ENCODE measurements at places on chromosomes 7 and 10.

- DNase-seq: no peak
These were observed 336.2 kb downstream of the LHFPL3 start for GRCh38 chr7:104664648-104665047.

- no peak for DNase-seq
These were observed 441.9 kb downstream of the PARD3 start for GRCh38 chr10:34373211-34373610.

DNA sequence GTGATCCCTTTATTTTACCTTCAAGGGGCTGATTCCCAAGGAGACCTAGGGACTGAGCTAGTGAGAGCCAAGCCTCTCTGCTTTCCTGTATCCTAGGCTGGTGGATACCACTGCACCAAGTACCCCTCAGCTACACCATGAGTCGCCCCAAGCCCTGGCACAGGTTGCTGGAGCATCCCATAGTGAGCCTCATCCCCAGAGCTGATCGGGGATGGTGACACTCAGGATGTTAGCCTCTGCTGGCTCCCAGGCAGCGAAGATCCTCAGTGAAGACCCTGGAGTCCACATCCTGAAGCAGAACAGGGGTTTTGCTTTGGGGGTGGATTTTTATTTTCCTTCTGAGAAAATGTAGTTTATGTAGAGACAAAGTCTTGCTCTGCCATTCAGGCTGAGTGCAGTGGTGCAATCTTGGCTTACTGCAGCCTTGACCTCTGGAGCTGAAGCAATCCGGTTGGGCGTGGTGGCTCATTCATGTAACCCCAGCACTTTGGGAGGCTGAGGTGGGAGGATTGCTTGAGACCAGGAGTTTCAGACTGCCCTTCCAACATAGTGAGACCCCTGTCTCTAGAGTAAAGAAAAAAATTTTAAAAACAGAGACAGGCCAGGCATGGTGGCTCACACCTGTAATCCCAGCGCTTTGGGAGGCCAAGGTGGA lies 12.5 kb upstream of the ZNF212 start:
- DNase-seq: no peak

DNA sequence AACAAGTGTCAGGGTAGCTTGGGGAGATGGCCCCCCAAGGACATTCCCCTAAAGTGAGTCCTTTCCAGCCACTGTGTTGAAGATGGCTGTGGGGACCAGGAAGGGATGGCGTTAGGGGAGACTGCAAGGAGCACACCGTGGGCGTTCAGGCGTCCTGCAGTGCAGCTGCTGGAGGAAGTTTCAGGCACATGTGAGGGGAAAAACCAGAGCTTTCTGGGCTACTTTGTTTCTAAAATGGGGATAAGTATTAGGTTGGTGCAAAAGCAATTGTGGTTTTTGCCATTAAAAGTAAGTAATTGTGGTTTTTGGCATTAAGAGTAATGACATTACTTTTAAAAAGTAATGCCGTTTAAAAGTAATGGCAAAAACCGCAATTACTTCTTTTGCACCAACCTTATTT lies 14.3 kb downstream of the PRF1 start:
- DNase-seq: no peak

DNA sequence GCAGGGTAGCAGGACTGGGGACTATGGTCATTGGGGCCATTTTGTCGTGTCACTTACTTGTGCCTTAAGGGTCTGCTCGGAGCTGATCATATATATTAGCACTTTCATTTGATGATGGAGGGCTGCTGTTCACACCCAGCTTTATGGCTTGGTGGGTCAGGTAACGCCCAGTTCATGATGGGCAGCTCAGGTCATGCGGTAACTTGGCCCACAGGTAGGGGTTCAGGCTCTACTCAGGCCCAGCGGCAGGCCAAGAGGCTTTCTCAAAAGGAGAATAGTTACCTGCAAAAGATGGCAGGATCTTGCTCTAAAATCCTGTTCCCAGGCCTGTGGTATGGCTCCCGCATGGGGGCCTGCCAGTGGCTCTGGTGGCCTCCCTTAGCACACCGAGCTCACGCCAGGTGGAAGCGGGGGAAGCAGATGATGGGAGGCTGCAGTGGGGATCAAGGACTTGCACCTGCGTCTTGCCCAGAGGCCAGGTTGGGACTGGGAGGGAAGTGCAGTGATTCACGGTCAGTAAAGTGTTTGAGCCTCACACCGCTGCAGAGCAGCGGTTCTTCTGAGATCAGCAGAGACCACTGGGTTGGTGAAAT lies 109.5 kb downstream of the ADCY1 start:
- DNase-seq: no peak

- DNase-seq: no peak
These were observed 55.3 kb downstream of the C7orf25 start for GRCh38 chr7:42856605-42856987.

DNA sequence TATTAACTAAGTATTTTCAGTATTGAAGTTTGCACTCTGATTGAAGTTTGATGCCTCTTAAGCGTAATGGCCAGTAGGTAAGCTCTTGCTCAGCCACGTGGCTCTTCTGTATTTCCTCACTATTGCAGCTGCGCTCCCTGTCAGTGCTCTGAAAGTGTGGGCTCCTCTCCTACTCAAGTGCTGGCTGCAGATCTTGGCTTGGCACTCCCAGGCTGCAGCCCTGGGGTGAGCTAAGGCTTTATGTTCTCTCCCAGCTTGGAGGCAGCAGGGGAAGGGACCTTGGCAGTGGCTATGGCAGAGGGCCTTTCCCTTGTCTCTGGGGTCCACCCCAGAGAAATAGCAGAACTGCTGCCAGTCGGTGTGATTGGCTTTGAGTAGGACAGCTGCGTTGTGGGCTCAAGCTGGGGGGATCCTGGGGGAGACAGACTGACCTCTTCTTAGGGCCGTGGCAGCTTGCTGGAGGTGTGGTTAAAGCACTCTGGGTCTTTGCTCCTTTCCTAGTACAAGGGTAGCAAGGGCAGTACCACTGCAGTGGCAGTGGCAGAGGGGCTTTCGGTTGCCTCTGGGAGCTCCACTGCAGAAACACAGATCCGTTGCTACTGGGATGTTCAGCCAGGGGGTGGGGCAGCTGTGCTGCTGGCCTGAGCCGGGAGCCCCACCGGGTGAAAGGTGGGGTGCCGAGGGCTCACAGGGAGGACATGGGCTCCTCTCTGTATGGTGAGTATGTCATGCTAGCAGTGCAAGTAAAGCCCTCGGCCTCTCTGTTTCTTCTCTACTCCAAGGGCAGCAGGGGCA lies 100.5 kb downstream of the GLCCI1 start:
- no peak for DNase-seq

GRCh38 chr7:84162125-84162524 lies 32.5 kb downstream of the SEMA3A start:
- DNase-seq: no peak

DNA sequence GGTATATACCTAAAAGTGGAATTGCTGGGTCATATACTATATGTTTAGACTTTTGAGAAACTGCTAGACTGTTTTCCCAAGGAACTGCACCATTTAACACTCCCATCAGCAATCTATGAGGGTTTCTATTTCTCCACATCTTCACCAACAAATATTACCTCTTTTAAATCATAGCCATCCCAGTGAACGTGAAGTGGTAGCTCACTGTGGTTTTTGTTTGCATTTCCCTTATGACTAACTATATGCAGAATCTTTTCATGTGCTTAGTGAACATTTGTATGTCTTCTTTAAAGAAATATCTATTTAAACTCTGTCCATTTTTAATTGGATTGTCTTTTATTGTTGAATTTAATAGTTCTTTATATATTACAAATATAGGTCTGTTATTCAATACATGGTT lies 115.8 kb upstream of the SEC61G start:
- DNase-seq: no peak

GRCh38 chr7:15856311-15856710 lies 169.8 kb upstream of the MEOX2 start:
- no peak for DNase-seq

GRCh38 chr7:36336390-36336789 lies 53.3 kb upstream of the ANLN start:
- no peak for DNase-seq

DNA sequence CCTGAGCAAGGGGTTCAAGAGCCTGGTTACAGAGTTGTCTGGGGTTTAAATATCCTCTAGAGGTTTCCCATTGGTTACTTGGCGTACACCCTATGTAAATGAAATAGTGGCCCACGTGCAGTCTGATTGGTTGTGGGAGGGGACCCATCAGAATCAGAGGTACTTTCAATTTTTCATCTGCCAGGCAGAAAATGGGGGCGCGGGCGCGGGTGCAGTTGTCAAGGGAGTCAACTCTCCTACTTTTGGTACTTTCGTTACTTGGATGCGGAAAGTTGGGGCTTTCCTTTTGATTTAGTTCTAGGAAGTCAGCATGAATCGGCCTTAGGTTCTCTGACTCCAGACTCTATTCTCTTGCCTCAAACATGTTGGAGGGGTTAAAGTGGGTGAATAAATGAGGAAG lies 83.2 kb downstream of the DNAJB9 start:
- DNase-seq: no peak

DNA sequence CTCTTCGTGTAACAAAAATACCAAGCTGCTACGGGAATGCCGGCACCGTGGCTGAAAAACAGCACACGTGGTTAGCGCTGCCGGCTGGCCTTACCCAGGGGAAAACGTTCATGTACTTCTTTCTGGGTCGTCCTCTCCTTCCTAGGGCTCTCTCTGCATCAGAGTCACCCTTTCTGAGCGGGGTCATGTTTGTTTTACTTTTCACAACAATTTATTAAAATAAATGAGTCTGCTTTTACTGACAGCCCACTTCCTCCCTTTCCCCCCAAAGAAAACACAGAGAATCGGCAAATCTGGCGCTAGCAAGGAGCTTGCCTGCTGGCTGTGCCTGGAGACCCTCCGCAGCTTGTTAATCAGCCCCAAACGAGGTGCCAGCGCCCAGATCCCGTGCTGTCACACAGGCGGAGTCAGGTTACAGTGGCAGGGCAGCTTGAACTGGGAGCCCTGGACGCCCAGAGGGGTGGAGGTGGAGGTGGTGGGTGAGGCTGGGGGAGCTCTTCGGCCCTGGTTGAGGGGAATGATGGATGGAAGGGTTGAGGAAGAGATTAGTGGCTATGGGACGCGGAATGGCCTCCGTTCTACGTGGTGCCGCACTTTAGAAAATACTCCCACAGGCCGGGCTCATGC lies 162.2 kb upstream of the TNS3 start:
- no peak for DNase-seq

- no peak for DNase-seq
These were observed 48.8 kb downstream of the KIAA1549 start for GRCh38 chr7:138932427-138932826.

GRCh38 chr7:149175150-149175549 lies 20.2 kb upstream of the ZNF282 start:
- no peak for DNase-seq

GRCh38 chr10:16256336-16256735 lies 180.5 kb upstream of the PTER start:
- DNase-seq: no peak

DNA sequence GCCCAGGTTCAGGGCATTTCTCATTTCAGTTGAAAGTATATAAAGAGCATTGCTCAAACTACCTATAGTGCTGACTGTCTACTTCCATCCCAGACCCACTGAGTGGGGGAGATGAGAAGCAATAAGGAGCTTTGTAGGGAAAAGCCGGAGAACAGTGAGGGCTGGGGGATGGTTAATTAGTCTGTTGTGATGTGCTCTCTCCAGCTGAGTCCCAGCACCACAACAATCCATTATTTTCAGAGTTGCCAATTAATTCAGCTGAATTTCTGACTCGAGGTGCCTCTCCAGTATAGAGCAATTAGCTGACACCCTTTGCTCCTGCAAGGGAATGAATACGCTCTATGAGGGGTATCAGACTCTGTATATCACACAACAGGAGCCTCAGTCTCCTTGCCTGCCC lies 1118.6 kb downstream of the SORCS3 start:
- DNase-seq: no peak

Data from T1000 (cell line).